ENCODE measurements at places on chromosomes 5 and 9.

DNA sequence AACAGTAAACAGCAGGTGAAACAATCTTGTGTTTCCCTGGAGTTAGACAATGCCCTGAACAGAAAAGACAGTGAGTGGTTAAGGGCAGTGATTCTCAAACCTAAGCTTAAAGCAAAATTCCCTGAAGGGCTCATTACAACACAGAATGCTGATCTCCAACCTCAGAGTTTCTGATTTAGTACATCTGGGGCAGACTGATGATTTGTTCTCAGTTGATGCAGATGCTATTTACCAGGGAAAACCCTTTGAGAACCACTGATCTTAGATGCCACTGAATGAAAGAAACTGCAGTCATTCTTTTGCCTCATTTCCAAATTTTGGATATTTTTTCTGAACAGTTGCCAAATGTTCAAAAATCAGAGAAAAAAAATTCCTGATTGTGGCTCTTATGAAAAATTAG, 18.7 kb upstream of the ADAM19 start:
- no peak for DNase-seq

DNA sequence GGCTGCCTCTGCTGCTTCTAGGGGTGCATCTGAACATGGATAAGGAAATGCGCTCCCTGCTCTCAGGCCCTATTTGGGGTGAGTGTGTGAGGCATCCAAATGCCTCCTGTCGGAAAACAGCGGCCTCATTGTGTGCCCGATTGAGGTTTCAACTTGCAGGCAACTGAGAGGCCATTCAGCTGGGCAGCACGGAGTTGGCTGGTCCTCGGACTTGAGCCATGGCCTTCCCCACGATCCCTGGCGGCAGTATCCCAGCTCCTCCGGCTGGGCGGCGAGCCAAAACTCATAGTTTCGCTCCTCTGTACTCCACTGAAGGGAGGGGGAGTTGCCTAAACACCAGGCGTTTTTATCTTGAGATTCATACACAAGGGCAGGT, 597.3 kb upstream of the SGCD start:
- DNase-seq, result no peak

DNA sequence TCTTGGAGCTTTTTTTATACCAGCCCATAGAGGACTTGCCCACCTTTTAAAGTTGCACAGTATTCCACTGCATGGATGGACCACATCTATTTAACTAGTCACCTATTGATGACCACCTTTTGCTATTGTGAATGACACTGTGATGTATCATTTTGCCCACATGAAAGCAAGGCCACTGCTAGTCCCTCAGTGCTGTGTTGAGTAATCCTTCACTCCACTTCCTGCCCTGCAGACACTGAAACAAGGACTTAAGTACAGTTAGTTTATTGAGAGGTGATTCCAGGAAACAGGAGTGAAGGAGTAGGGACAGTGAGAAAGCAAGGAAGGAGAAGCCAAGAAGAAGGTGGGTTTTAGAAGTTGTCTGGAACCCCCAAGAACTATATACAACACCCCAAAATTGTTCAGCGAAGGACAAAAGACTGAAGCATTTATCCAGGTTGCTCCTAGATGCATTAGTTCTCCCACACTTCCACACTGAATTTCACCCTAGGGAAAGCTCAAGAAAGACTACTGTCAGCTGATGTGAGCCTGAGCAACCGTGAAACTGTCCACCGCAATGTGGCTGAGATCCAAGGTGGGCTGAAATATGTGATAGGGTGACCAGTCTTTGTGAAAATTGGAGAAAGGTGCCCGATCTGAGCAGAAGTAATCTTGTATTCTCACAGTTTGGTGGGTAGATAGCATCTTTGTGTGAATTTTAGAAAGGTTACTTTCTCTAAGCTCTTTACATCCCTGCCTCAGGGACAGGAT, 45.2 kb upstream of the ANKRD31 start:
- no peak for DNase-seq

DNA sequence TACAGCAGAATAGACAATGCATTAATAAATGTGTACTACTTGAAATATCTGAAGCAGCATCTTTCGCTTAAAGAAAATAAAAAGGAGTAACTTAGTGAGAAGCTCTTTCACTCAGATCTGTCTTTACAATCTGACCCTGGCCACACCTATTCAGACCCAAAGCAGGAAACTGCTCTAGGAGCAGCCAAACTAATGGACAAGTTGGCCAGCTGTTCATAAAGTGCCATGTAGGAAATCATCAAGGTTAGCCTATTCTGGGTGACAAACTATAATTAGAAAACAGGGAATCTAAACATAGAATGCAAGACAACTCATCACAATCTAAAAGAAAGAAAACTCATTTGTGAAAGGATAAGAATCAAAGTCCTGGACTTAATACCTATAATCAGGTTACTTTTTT, 101.3 kb downstream of the AGTPBP1 start:
- no peak for DNase-seq

DNA sequence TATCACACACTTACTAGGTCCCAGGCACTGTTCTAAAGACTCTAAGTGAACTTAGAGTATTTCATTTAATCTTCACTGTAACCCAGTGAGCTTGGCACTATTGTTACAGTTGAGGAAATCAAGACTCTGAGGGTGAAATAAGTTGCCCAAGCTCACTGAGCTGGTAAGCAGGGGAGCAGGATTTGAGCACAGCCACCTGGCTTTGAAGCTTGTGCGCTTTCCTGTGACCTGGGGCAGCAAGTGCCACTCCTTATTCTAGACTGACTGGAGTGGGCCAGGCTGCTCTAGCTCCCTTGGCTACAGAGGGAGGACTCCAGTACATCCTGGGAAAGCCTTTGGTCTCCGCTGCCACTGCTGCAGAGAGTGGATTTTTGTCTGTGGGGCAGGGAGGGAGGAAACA, 50.0 kb downstream of the RGS3 start:
- DNase-seq, result no peak

DNA sequence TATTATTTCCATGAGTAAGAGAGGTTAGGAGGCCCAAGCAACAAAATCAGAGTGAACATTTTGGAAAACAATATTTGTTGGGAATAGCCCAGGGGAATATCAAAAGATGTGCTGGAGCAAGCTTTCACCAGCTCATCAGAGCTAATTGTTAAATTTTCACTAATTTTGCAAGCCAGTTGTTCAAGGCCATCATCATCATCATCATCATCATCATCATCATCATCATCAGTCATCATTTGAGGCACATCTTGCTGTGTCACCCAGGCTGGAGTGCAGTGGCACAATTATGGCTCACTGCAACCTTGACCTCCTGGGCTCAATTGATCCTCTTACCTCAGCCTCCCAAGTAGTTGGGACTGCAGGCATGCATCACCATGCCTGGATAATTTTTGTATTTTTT, 350.5 kb upstream of the MEF2C start:
- DNase-seq, result no peak

DNA sequence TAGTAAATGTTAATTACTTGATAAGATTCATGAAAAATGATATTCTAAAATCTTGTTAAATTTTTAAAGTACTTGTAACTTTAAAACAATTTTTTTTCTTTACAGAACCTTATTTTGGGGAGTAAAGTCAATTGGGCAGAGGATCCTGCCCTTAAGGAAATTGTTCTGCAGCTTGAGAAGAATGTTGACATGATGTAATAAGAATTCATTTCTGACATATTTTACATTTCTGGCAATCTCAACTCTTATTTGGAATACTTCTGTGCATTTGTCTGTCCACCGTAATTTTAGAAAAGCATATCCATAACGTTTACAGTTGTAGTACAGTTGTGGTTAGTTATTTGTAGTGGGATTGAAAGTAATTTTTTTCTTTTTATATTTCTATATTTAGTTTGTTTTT, 20.2 kb downstream of the CENPH start:
- DNase-seq, result no peak

DNA sequence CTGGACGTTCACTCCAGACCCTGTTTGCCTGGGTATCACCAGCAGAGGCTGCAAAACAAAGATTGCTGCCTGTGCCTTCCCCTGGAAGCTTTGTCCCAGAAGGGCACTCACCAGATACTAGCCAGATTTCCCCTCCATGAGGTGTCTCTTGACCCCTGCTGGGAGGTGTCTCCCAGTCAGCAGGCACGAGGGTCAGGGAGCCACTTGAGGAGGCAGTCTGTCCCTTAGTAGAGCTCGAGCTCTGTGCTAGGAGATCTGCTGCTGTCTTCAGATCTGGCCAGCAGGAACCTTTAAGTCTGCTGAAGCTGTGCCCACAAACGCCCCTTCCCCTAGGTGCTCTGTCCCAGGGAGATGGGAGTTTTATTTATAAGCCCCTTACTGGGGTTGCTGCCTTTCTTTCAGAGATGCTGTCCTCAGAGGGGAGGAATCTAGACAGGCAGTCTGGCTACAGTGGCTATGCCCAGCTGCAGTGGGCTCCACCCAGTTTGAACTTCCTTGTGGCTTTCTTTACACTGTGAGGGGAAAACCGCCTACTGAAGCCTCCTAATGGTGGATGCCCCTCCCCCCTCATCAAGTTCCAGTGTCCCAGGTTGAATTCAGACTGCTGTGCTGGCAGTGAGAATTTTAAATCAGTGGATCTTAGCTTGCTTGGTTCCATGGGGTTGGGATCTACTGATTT, 253.9 kb downstream of the SPATA31D1 start:
- DNase-seq, result no peak

GRCh38 chr5:52202256-52202655, 585.5 kb upstream of the ITGA1 start:
- DNase-seq, result no peak

DNA sequence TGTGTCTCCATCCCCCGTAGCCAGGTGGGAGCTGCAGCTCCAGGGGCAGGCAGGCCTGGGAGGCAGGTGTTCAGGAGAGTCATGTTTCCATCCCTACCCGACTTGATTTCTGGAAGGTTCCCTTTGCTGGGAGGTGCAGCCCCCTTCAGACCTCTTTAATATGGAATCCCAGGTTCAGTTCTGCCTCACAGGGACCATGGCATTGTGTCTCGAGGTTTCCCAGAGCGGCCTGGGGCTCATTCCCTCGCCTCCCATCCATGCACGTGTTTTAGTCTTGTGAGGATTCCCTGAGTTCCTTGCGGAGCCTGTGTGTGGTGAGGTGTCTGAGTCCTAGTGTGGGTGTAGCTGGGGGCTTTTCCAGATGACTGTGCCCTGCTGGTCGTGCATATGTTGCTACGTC, 16.5 kb upstream of the AHRR start:
- DNase-seq, result no peak

DNA sequence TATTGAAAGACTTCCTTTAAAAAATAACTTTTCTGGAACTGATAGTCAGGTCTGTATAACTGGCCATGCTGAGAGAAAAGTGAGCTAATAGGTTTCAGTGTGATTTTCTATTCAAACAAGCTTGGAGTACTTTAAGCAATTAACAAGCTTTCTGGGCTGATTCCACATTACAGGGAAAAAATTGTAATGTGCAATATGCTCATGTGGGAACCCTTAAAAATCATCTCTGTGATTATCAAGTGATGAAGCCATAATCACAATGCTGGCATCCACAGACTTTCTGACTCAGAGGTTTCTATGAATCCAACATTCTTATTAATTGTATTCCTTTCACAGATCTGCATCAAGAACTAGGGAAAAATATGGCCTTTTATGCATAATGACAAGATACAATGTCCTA, 212.2 kb upstream of the ACO1 start:
- no peak for DNase-seq

- no peak for DNase-seq
These were observed 344.5 kb downstream of the PRR16 start for GRCh38 chr5:120808606-120809005.

DNA sequence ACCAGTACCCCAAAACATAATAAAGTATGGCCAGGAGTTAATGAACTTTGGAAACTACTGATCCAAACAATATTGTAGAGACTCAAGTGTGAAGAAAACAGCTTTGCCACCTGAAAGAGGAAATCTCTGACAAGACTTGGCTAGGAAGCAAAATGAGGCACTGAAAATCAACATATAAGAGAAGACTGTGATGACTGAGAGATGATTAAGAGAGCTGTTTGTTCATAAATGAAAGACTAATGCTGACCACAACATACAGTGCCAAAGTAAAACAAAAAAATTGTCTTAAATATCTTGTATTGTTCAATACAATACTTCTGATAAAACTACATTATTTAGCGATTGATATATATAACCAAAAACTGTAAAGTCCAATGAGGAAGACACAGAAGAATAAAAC, 7.2 kb downstream of the RC3H2 start:
- DNase-seq, result no peak

All from activated CD4-positive, CD25-positive, alpha-beta regulatory T cell (primary cell).